Lower leg skin (tissue), 4 donors: ENCODE measurements at places on chromosomes 3 and 15.

GRCh38 chr3:187228740-187229139 is 31.5 kb downstream of the RTP1 start:
- DNase-seq: no peak

DNA sequence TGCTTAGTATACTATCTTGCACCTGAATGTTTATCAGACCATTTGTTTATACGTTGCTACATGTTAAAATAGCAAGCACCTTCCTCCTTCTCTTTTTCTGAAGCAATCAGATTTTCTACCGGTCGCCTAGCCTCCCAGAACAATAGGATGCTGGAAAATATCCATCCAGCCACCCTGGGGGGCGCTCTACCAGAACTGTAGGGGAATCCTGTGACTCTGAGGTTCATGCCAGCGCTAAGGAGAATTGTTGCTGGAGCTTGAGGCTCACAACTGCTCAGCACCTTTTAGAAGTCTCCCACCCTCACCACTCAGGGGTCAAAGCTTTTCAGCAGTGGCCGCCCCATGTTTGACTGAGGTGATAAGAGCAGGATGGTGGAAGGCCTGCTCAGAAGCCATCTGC is 27.5 kb downstream of the SQOR start:
- no peak for DNase-seq

DNA sequence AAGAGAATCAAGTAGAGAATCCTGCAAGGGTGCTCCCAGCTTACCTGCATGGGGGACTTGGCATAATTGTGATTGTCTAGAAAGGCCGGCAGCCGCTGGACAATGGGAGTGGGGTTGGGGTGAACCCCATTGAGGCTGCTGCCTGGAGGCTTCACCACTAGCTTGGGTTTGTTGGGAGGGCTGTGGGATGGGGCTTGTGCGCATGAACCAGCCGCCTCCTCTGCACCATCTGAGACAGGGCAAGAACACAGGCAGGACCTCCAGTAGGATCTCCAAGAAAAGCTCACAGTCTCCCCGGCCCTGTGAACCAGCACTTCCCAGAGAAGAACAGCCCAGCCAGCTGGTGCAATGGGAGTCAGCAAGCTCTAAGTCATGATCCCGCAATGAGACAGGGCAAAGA is 39.8 kb downstream of the SEMA3G start:
- DNase-seq: peak; percentile 83

DNA sequence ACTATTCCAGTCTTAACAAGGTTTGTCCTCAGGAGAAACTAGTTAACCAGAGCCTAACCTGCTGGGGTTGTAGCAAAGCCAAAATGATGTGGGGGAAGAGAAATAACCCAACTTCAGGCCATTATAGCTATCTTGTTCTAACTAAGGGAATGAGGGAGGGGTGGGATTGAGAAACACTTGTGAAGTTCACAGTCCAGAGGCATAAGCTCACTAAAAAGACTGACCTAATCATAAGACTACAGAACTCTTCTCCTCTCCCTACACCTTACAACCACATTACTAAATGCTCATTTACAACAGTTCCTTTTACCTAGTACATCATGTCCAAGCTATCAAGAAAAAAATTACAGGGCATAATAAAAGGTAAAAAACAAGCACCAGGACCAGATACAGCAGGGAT is 52.8 kb downstream of the UBE3A start:
- no peak for DNase-seq

DNA sequence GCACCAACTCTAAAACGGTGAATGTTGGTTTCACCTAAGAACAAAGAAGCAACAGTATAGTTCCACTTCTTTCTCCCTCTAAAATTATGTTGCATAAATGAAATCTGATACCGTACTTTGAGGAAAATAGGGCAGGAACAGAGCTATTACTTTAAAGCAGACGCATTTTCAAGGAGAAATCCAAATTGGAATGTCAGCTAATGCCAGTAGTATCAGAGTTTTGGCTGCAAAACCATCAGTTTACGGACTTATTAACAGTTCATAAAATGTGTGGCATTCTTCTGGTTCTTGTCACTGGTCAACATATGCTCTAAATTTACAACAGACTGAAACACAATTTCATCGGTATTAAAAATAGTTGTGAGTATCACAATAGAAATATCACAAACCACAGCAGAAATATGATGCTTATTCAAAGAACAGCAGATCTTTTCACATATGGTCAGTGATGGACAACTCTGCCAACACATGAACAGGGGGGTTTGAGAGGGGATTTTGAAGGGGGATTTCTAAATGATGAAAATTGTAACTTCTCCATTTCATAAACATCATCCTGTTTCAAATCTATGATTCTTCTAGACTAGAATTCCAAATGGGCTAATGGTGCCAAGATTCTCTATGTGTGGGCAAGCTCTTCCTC is 38.7 kb upstream of the ROBO2 start:
- DNase-seq: no peak

DNA sequence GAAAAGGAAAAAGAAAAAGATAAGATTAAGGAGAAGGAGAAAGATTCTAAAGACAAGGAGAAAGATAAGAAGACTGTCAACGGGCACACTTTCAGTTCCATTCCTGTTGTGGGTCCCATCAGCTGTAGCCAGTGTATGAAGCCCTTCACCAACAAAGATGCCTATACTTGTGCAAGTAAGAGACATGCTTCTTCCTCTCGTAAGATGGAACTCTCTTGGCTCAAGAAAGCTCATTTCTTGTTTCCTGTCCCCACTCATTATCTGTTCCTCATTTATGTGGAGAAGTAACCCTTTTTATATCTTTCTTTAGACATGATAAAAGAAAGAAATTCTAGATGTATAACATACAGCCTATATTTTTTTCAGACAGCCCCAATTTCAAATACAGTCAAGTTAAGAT is 101.4 kb downstream of the KLHL25 start:
- no peak for DNase-seq

DNA sequence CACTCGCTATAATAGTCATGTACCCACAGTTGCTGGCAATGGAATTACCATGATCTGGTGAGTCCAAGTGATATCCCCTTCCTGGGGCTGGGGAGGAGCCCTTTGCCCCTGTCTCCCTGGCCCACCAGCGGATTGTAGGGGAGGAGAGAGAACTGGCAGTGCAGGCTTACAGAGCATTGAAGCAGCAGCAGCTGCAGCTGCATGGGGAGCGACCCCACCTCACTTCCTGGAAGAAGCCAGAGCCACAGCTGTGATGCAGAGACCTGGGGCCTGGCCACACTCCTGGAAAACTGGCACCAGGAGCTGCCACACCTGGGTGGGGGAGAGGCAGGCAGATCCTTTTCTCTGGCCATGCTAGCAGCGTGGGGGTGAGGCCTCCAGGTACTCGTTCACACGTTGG is 300.1 kb upstream of the PROK2 start:
- no peak for DNase-seq

DNA sequence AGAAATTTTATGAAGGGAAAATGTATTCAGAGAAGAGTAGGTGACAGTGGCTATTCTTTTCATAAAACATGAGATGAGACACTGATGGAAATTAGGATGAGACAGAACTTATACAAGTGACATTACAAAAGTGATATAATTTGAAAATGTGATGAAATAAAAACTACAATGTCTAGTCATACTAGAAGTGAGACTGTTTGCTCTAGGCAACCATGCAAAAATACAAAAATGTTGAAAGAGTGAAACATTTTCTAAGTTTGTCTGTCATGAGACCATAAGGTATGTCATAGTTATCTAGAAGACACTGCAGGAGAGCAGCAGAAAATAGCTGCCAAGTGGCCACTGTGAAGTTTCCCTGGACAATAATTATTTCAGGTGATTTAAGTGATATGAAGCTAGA is 459.5 kb downstream of the DIPK2A start:
- DNase-seq: no peak

- peak; percentile 29 for DNase-seq
Measured at GRCh38 chr3:191329654-191330529, at the start of gene UTS2B. UTS2B (minus strand) TSS chr3:191330526; CDS start chr3:191282189, 48,337 bp downstream.

DNA sequence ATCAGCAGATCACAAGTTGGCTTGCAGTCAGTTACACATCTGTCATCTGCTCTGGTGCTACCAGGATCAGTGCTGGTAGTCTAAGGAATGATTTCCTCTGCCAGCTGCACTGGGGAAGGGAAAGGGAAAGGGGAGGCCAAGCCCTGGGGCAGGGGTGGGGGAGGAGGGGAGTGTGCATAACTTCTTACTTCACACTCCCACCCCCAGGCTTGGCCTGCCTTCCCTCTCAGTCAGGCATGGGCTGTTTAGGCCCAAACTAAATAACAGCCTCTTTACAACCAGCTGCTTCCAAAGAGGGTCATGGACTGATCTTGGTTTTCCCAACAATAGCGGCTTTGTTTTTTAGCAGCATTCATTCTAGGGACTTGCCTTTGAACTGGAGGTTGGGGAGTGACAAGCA is 86.1 kb upstream of the PSMD6 start:
- no peak for DNase-seq

- no peak for DNase-seq
Measured at GRCh38 chr15:29311696-29312095, 42.1 kb upstream of the NSMCE3 start.

GRCh38 chr15:60970246-60971170 is 258.6 kb downstream of the RORA start:
- no peak for DNase-seq

GRCh38 chr15:101043911-101044624 is 124.9 kb downstream of the LRRK1 start:
- no peak for DNase-seq

GRCh38 chr15:99454941-99455788 is 110.6 kb upstream of the MEF2A start:
- DNase-seq: peak; percentile 96

- no peak for DNase-seq
Measured at GRCh38 chr3:113242096-113242581, 30.8 kb downstream of the BOC start.

GRCh38 chr3:188133646-188134045 is 20.3 kb upstream of the LPP start:
- no peak for DNase-seq

- no peak for DNase-seq
Measured at GRCh38 chr15:58161436-58161930, 23.3 kb downstream of the AQP9 start.

GRCh38 chr15:90053685-90054466 is 48.4 kb downstream of the IDH2 start:
- no peak for DNase-seq

- no peak for DNase-seq
Measured at GRCh38 chr3:14096742-14097141, 27.9 kb downstream of the CHCHD4 start.
